ENCODE measurements at places on chromosomes 7 and 10.

GRCh38 chr10:52004342-52004949 is 305.1 kb upstream of the CSTF2T start:
- peak; percentile 22 for DNase-seq

- DNase-seq = no peak
Observed at GRCh38 chr7:146094356-146094755, 22.2 kb upstream of the CNTNAP2 start.

DNA sequence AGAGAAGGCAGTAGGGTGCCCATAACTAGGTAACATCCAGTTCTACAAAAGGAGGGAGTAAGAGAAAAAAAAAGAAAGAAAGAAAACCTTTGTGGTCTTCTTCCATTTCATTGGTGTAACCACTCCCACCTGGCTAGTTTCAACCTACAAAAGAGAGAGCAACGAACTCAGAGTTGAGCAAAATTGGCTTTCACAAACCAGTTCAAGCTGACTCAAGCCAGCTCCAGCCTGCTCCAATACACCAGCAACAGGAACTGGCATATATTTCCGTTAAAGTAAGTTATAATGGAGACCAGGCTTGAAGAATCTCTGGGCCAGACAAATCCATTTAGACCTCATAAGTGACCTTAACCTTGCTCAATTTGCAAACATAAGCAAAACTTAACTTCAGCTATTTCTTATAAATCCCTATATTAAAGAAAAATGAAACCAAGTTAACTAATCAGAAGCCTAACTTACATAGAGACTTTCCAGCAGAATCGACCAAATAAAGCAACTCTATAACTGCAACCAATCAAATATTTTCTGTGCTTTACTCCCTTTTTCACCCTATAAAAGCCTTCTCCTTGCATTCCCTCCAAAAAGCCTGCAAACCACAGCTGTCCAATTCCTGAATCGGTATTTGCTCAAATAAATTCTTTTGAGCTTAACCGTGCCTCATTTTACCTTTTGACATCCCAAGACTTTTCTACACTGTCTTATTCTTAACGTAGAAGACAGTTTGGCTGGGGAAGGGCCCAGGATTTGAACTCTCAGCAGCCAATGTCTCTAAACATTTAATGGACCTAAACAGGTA is 10.1 kb downstream of the ANKRD22 start:
- DNase-seq = no peak

GRCh38 chr10:114711176-114711868 is 53.2 kb upstream of the ABLIM1 start:
- no peak for DNase-seq

DNA sequence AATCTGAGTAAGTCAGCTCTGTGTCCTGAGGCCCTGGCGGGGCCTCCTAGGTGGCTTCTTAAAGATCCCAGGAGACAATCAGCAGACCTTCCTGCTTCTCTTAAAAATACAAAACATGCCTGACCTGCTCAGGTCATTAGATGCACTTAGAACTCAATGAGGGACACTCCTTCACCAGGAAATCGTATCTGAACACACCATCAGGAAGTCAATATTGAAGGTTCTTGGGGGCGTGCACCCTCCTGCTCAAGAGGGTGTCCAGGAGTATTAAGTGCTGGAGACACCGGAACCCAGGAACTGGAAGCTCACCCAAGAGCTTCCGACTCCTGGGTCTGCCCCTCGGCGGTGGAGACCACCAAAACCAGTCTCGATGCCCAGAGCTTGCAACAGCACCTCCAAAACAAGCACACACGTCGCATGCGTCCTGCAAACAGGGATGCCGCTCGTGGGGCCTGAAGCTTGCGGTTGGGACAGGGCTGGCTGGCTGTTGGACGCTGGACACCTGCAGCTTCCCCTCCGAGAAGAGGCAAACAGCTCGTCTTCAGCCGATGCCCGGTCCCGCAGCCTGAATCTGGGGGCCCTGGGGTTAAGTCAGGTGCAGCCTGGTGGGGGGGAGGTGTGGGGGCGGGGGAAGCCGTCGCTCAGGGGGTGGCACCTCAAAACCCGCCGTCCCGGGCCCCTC is 803 bp downstream of the RAPGEF5 start:
- no peak for DNase-seq

- no peak for DNase-seq
Observed at GRCh38 chr7:66076462-66077329, 1.1 kb downstream of the ASL start.

DNA sequence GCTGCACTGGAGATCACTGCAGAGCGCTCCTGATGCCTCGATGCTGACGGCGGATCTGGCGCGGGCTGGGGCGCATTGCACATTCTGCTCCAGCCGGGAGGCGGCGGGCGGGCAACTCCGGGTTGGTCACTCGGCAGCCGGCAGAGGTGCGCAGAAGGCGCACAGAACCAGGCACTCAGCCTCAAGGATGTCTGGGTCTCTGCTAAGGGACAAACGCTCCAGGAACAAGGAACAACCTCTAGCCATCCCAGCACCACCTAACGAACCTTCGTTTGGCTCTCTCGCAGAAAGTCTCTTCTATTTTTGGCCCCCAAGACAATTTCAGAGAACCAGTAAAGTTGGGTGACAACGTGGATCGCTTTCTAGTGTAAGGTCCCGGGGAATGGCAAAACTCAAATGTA is 254.6 kb downstream of the OTUD1 start:
- no peak for DNase-seq

- DNase-seq = no peak
Observed at GRCh38 chr10:110078317-110078716, 70.5 kb downstream of the ADD3 start.

GRCh38 chr10:4063717-4064116 is 278.7 kb upstream of the KLF6 start:
- no peak for DNase-seq

- no peak for DNase-seq
Observed at GRCh38 chr7:33191340-33191739, 62.0 kb downstream of the BBS9 start.

- DNase-seq = peak; percentile 68
Observed at GRCh38 chr10:77505431-77506334, 131.9 kb downstream of the KCNMA1 start.

DNA sequence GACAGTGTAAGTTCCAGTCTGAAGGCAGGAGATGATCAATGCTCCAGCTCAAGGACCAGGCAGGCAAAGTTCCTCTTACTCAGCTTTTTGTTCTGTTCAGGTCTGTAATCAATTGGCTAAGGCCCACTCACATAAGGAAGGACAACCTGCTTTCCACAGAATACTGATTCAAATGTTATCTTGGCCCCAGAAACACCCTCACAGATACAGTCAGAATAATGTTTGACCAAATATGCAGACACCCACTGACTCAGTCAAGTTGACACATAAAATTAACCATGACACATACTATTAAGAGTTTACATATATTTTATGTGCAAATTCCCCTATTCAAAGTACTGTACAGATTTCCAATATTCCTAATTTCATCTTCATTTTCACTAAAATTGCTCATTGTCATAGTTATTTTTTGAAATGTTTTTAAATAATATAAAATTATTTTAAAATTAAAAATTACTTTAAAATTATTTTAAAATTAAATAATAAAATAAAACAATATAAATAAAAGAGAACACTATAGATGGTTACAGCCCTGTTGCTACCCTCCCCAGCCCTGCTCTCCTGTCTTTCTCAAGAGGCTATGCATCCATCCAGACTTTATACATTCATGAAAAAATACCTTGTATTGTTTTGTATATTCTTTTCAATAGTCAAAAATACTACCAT is 59.4 kb downstream of the RAB11FIP2 start:
- DNase-seq = no peak

- no peak for DNase-seq
Observed at GRCh38 chr7:130279286-130279685, 12.6 kb downstream of the CPA2 start.

GRCh38 chr7:76386691-76387260 is 22.7 kb downstream of the SSC4D start:
- DNase-seq = no peak

- no peak for DNase-seq
Observed at GRCh38 chr7:157928171-157928794, 591.5 kb downstream of the DNAJB6 start.
